Activated naive CD4-positive, alpha-beta T cell treated with anti-CD3 and anti-CD28 coated beads for 36 hours (primary cell): ENCODE measurements at places on chromosomes 11 and 22.

- peak; percentile 77 for DNase-seq
- no peaks in the 10 kb centered on the region for H3K27me3 ChIP-seq
- no peak overlapping the region for H3K27ac ChIP-seq
- H3K4me1 ChIP-seq = peaks cover 8% of the 10 kb centered on the region
Observed at GRCh38 chr11:9748361-9748970, 84.6 kb downstream of the SWAP70 start.

GRCh38 chr11:36588099-36588498 is 6.2 kb upstream of the IFTAP start:
- H3K27me3 ChIP-seq = peaks cover 13% of the 10 kb centered on the region
- H3K36me3 ChIP-seq = no peaks in the 10 kb centered on the region
- no peaks in the 10 kb centered on the region for H3K4me1 ChIP-seq
- H3K27ac ChIP-seq = no peak overlapping the region
- H3K4me3 ChIP-seq = no peak overlapping the region
- no peak for DNase-seq

DNA sequence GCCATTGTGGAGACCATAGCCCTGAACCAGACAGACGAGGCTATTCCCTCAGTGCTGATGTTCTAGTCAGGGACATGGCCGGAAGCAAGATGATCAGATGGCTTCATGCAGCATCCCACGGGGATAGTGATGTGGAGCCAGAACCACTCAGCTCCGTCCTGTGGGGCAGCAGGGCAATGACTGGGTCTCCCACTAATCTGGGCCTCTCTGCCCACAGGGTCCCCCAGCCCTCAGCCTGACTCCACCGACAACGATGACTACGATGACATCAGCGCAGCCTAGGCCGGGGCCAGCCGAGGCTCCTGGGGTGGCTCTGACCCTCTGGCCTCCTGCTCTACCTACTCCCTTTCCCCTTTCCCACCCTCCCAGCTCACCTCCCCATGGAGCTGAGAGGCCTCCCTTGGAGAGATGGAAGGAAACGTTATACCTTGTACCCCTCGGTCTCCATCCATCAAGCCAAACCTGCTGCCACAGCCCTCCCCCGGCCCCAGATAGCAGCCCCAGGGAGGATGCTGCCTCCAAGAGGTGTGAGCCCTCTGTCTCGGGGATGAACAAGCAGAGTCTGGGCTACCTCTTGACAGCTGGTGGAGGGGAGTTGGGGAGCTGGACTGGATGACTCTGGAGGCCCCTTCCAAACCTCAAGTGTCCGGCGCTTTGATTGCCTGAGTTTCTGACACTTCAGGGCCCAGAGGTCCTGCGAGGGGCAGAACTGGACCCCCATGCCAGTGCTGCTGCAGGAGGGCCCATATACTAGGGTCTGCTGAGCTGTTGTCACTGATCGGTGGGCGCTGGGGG is 47.8 kb downstream of the CD6 start:
- H3K27me3 ChIP-seq = no peaks in the 10 kb centered on the region

DNA sequence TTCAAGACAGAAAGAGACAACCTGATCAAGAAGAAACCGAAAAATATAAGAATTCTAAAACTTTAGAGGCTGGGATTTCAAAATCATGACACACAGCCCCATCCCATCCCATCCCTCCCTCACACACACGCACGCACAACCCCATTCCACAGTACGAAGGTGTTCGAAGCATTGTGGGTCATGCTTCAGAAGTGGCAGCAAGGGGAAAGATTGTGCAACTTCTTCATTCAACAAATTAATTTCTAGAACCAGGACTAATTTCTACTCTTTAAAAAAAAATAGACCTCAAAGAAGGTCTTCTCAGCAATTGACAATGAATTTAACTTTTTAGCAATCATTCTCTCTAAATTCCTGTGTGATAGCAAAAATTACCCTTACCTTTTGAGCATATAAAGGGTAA is 867 bp downstream of the SPA17 start:
- peaks cover 26% of the 10 kb centered on the region for H3K4me1 ChIP-seq
- H3K27me3 ChIP-seq = no peaks in the 10 kb centered on the region
- peaks cover 1% of the 10 kb centered on the region for H3K36me3 ChIP-seq

DNA sequence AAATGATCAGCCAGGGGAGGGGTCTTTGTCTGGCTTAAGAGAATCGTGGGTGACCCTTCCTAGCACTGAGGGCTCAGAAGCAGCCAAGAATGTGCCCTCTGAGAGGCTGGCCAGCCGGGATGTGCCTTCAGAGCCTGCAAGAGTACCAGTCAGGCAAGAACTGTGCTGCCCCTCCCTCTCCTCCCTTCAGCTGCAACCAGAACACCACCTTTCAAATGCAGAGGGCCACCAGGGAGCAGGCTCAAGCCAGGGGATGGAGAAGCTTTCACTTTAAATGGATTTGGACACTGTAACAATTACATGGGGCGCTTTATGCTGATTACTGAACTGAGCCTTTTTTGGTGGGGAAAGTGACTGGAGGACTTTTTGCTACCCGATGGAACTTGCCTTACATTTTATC is 44.9 kb upstream of the TENM4 start:
- no peaks in the 10 kb centered on the region for H3K36me3 ChIP-seq
- no peak overlapping the region for H3K27ac ChIP-seq
- peaks cover 4% of the 10 kb centered on the region for H3K27me3 ChIP-seq
- H3K4me1 ChIP-seq = no peaks in the 10 kb centered on the region
- no peak for DNase-seq
- no peak overlapping the region for H3K4me3 ChIP-seq

- H3K36me3 ChIP-seq = no peaks in the 10 kb centered on the region
- H3K4me1 ChIP-seq = no peaks in the 10 kb centered on the region
Observed at GRCh38 chr11:84847842-84848241, 779.3 kb downstream of the DLG2 start.

GRCh38 chr11:64438986-64439771 is 80.2 kb downstream of the RPS6KA4 start:
- peaks cover 3% of the 10 kb centered on the region for H3K27me3 ChIP-seq
- H3K4me3 ChIP-seq = no peak overlapping the region
- no peaks in the 10 kb centered on the region for H3K4me1 ChIP-seq
- DNase-seq = no peak

GRCh38 chr22:18968011-18968749 is 32.1 kb upstream of the PRODH start:
- H3K27ac ChIP-seq = no peak overlapping the region
- H3K36me3 ChIP-seq = no peaks in the 10 kb centered on the region
- H3K27me3 ChIP-seq = peaks cover 4% of the 10 kb centered on the region
- DNase-seq = peak; percentile 32

DNA sequence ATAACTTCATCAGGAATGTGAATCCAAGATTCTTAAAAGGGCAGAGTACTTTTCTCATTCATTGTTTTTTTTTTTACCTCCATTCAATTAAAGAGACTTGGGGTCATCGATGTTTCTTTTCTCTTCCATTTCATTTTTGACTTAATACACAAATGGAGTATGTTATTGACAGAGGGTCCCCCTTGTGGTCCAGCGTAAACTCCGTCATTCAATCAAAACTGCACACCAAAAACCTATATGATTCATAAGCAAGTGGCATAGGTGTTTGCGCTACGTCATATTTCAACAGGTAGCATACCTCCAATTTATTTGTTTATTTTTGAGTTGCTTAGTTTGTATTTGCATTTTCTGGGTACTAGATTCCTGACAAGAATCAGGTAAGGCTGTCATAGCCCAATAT is 12.7 kb upstream of the FOLH1 start:
- H3K27ac ChIP-seq = no peak overlapping the region
- no peaks in the 10 kb centered on the region for H3K27me3 ChIP-seq
- no peak for DNase-seq
- H3K4me3 ChIP-seq = no peak overlapping the region

DNA sequence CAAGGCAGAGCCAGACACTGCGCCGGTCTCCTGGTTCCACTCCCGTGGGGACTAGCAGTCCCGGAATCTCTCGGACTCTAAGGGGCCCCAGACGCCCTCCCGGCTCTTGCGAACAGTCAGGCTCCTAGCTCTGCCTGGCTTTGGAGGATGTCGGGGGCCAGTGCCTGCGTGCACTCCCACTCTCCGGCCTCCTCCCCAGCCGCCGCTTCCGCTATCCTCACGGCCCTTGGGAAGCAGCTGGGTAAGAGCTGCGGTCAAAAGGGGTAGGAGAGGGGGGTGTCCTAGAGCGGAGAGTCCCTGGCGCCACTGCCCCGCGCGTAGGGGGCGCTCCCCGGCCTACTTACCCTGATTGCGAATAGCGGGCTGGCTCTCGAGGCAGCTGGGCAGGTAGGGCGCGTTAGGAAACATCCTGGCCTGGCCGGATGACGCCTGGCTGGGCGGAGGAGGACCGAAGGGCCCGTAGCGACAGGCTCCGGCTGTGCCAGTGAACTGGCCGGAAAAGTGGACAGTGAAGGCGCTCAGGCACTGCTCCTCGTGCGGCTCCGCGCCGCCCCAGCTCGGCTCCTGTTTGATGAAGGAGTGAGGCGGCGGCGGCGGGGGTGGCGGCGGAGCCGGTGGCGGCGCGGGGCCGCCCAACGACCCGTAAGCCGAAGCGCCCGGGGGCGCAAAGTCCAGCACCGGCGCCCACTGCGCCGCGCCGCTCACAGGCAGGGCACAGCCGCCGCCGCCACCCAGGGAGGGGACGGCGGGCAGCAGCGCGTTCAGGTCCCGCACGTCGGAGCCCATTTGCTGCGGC is 785 bp downstream of the WT1 start:
- H3K4me1 ChIP-seq = peaks cover 43% of the 10 kb centered on the region
- H3K27ac ChIP-seq = no peak overlapping the region
- peak overlapping the region; percentile 41 for H3K4me3 ChIP-seq

DNA sequence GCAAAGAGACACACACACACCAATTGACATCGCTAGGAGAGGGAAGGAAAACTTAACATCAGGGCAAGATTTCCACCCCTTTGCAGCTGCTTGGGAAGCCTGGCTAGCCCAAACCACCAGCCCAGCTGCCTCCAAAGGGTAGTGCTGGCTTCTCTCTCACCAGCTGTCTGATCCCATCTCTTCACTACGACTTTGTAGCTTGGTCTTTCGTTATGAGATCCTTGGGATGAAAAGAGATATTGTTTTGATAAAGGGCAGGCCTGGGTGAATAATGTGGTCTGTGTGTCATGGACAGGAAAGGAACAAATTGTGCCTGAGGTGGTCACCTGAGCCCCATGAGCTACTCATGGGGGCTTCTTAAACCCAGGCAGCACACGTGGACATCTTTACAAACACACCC is 101.9 kb downstream of the ARL14EP start:
- no peaks in the 10 kb centered on the region for H3K36me3 ChIP-seq
- H3K4me1 ChIP-seq = no peaks in the 10 kb centered on the region
- H3K27ac ChIP-seq = no peak overlapping the region
- no peak overlapping the region for H3K4me3 ChIP-seq
- H3K27me3 ChIP-seq = peaks cover 9% of the 10 kb centered on the region

DNA sequence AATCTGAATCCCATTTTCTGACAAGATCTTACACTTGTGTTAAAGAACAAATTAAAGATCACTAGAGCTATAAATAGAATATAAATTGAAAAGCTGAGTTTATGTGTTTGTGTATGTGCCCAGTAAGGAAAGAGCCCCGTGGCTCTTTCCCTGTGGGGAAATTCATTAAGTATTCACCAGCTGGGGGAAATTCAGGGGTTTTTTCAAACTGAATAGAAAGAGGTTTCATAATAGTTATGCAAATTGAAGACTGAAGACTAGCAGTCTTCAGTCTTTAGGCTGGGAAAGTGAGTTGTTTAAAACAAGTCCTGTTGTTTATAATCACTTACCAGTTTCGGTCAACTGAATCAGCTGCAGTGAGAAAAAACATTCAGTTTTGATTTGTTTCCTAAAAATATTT is 11.3 kb upstream of the MS4A7 start:
- no peaks in the 10 kb centered on the region for H3K36me3 ChIP-seq
- H3K4me1 ChIP-seq = peaks cover 4% of the 10 kb centered on the region
- H3K27ac ChIP-seq = no peak overlapping the region
- DNase-seq = peak; percentile 18

DNA sequence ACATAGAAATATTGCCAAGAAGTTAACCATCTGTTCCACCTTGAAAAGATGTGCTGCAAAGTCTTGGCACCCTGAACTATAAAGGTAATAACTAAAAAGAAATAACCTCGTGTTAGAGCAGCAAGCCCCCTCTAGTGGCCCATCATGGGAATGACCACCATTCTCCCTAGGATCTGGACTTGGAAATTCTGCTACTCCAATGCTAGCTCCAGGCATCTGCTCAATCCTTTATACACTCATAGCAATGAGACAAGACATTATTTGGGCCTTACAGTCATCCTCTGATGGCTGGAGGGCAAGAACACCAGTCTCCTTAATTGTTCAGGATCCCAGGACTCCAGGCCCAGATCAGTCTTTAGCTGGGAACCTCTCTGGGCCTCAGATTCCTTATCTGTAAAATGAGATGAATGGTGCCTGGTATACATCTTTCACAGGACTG is 76.0 kb downstream of the CWC15 start:
- H3K27me3 ChIP-seq = no peaks in the 10 kb centered on the region
- no peak overlapping the region for H3K27ac ChIP-seq
- H3K4me1 ChIP-seq = no peaks in the 10 kb centered on the region
- H3K36me3 ChIP-seq = peaks cover 1% of the 10 kb centered on the region
- H3K4me3 ChIP-seq = no peak overlapping the region

- peaks cover 34% of the 10 kb centered on the region for H3K4me1 ChIP-seq
- no peaks in the 10 kb centered on the region for H3K36me3 ChIP-seq
- peak overlapping the region; percentile 87 for H3K4me3 ChIP-seq
Observed at GRCh38 chr11:18633256-18634139, 644 bp downstream of the SPTY2D1 start.

- no peaks in the 10 kb centered on the region for H3K36me3 ChIP-seq
- H3K27ac ChIP-seq = no peak overlapping the region
- no peak for DNase-seq
- H3K4me1 ChIP-seq = no peaks in the 10 kb centered on the region
- H3K27me3 ChIP-seq = no peaks in the 10 kb centered on the region
Observed at GRCh38 chr22:29184849-29185490, 20.7 kb upstream of the EMID1 start.

DNA sequence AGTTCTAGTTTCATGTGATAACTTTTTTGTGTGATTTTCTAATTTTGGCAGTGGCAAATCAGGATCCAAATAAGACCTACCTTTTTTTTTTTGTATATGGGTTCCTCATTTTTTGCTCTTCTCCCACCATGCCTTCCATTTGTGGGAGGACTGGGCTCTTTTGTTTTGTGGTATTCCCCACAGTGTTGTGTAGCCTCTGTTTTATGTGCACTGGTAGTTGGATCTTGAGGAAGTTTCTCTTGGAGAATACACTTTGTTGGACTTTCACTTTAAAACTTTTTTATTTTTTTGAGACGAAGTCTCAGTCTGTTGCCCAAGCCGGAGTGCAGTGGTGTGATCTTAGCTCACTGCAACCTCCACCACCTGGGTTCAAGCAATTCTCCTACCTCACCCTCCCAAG is 39.7 kb downstream of the PPP6R3 start:
- H3K27ac ChIP-seq = no peak overlapping the region
- no peak for DNase-seq
- H3K27me3 ChIP-seq = no peaks in the 10 kb centered on the region
